NCI-H2081 treated with DMSO at 0.1 percent for 48 hours (cell line): ENCODE measurements at places on chromosomes 4 and X.

GRCh38 chr4:174591243-174592021, 69.1 kb upstream of the HPGD start:
- no peak for DNase-seq

GRCh38 chrX:9493936-9494335, 29.1 kb downstream of the TBL1X start:
- DNase-seq = no peak

DNA sequence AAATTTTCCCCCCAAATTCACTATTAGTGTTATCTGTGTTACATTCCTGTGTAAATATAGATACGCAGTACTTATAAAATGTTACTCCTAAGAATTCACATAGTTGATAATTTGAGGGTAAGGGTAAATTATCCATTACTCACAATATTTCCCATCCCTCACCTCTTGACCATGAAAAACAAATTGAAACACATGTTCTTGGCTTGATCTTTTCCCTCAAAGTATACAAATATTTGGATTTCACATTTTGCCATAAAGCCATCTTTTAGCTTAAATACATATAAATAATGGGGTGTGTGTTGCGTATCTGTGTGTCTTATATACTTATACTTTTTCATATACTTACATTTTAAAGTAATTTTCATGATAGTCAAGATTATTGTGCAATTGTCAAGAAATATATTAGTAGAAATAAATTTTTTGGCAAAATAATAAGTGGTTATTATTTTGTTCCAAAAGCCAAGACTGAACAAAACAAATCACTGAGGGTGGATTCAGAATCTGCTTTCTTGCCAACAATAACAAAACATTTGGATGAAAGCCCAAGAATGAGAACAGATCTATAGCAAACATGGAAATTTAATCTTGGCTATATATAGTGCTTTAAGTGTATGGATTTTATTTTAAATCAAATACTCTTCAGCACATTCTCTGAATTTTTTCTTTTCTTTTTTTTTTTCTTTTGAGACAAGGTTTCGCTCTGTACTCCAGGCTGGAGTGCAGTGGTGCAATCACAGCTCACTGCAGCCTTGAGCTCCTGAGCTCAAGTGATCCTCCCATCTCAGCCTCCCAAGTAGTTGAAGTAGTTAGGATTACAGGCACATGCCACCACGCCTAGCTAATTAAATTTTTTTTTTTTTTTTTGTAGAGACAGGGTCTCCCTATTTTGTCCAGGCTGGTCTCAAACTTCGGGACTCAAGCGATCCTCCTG, 48.5 kb upstream of the PRSS48 start:
- no peak for DNase-seq

GRCh38 chr4:128517739-128518510, 230.3 kb upstream of the PGRMC2 start:
- DNase-seq = no peak

GRCh38 chr4:74188912-74189311, 31.0 kb downstream of the MTHFD2L start:
- DNase-seq = no peak
